ENCODE measurements at places on chromosomes 2 and 18. TPM values are rescaled to one million over a fixed set of nuclear protein-coding genes. Genes with fewer than 3 reads are reported as not detected.
A peak's percentile ranks its signal among the peaks of the same experiment; 100 is the strongest.

The OBSL1 gene
- 72.4 TPM for total RNA-seq

The CNRIP1 gene
- 5.8 TPM for total RNA-seq

The OTX1 gene
- not detected for total RNA-seq

The GALNT1 gene
- 231 TPM for total RNA-seq

The TDRD15 gene
- 0.08 TPM for total RNA-seq

The ZNF638 gene
- total RNA-seq, result 170 TPM

The UGT1A3 gene
- not detected for total RNA-seq

The VWC2L gene
- 0.40 TPM for total RNA-seq

The EVX2 gene
- 3.7 TPM for total RNA-seq

The IL1R1 gene
- 72.8 TPM for total RNA-seq

The ACKR3 gene
- total RNA-seq, result 47.1 TPM

GRCh38 chr18:26206488-26206887 lies 19.8 kb upstream of the TAF4B start:
- DNase-seq, result no peak

- no peak for DNase-seq
Measured at GRCh38 chr2:18584608-18584954, 4.8 kb downstream of the NT5C1B start.

- DNase-seq, result no peak
Measured at GRCh38 chr2:7721413-7721995, 804.3 kb downstream of the RNF144A start.

GRCh38 chr2:214077727-214078126 lies 333.1 kb upstream of the VWC2L start:
- no peak for DNase-seq

GRCh38 chr2:166090908-166091307 lies 36.9 kb downstream of the SCN1A start:
- DNase-seq, result no peak

DNA sequence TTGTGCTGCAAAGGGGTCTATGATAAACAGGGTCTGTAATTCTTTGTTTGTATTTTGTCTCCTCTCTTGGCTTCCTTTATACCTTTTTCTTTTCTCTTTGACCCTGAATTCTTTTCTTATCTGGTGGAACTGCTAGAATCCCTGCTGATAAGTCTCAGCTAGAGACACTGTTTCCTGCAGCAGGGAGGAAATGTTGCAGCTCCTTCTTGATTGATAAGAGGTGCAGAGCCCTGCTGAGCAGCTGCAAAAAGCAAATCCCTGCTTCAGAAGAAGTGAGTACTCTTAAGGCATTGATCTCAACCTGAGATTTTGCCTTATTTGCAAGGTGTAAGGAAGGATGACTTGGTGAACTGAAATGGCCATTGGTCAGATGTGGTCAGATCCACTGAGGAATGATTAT lies 167.8 kb downstream of the NUP35 start:
- no peak for DNase-seq

GRCh38 chr2:239390546-239391285 lies 10.1 kb downstream of the HDAC4 start:
- no peak for DNase-seq

GRCh38 chr2:229342376-229342775 lies 71.3 kb upstream of the PID1 start:
- DNase-seq, result peak; percentile 64

DNA sequence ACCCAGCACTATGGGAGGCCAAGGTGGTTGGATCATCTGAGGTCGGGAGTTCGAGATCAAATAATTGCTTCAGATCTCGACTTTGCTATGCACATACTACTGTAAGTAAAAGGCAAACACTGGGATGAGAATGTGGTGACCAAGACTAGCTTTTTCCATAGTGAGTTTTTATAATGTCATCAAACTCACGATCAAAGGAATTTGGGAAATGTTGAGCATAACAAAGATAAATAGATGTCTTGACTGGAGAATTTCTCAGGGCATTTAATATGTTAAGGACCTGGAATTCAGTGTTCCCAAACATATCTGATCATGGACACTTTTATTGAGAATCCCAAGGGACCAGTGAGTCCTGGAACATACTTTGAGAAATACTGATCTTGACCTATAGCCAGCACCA lies 205.6 kb downstream of the ARHGAP15 start:
- DNase-seq, result no peak

DNA sequence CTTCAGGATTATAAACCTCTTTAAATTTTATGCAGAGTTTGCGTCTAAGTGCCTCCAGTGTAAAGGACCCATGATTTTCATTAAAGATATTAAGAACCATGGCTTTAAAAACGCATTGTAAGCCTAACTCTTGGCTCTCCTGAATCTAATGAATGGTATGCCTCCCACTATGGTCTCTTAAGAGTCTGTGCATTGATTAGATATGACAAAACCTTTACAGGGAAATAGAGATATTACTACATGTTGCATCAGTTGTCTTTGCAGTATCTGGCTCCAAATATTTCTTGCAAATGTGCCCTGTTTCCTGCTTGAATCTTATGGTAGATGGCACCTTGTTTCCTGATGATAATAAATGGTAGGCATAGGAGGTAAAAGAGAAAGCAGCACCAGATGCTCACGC lies 189.3 kb upstream of the FSHR start:
- DNase-seq, result no peak

DNA sequence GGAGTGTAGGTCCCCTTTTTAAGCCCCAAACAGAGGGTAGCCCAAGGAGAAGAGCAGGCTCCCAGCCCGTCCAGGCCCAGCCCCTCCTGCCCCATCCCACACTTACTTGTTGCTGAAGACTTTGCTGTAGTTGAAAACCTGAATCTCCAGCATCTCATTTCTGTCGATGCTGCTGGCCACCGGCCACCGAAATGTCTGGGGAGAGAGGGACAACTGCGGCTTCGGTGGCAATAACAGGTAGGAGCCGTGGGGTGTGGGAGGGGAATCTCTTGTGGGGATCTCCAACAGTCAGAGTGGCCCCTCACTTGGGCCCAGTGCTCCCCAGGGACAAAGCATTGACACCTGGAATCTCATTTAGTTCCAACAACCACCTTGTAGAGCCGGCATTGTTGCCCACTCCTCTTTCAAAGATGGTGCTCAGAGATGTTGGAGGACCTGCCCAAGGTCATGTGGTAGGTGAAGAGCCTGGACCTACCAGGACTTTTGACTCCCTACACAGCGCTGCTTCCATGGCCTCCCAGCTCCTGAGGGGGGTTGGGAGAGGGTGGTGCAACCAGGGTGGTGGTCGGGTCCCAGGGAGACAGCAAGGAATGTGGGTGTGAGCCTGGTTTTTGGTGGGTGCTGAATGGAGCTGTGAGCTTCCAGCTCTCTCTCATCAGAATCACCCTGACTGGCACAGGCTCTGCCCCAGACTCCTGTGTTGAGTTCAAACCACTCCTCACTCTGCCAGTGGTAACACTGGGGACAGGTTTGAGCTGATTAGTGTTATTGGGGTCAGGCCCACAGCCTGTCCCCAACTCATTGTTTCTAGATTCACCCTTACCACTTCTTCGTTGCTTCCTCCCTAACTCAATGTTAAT lies 50.0 kb upstream of the OTOF start:
- DNase-seq, result no peak

DNA sequence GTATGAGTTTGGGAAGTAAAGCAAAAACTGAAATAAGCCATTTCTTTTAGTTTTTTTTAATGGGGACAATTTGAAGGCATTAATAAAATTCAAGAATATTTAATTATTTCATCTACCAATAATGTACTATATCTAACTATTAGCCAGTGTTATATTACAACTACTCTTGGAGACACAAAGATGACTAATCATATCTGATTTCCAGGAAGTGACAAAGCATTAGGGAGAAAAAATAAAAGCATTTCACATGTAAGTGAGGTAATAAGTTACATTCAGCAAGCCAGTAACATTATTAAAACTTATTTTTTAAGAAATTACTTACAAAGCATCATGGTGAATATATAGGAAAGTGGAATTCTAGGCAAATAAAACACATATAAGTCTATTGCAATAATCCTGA lies 781.3 kb upstream of the NRXN1 start:
- DNase-seq, result no peak

DNA sequence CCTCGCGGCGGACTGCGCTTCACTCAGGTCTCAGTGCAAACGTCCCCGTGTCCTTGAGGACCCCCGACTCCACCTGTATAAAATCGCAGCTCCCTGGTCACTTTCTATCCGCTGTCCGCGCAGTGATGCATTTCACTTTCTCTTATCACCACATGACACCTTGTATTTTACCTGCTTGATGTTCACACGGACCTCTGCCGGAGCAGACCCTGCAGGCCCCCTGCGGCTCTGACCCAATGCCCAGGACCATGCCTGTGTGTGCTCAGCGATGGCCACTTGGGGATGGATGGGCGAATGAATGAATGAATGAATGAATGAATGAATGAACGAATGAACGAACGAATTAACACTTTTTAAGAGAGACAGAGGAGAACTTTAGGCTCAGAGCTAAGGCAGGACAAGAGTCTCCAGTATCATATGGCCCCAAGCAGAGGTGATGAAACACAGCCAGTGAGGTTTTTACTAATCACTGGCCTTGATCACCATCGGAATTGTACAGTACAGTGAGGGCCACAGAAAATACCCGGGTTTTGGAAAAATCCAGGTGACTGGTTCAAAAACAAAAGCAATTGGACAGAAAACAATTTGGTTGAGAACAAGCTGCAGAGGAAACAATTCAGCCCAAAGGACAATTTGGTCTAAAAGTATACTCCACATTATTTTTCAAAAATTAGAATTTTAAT lies 12.3 kb downstream of the ASPRV1 start:
- no peak for DNase-seq

GRCh38 chr2:75041731-75042600 lies 83.5 kb downstream of the POLE4 start:
- DNase-seq, result no peak

- DNase-seq, result no peak
Measured at GRCh38 chr2:60629305-60629662, 75.8 kb upstream of the BCL11A start.

DNA sequence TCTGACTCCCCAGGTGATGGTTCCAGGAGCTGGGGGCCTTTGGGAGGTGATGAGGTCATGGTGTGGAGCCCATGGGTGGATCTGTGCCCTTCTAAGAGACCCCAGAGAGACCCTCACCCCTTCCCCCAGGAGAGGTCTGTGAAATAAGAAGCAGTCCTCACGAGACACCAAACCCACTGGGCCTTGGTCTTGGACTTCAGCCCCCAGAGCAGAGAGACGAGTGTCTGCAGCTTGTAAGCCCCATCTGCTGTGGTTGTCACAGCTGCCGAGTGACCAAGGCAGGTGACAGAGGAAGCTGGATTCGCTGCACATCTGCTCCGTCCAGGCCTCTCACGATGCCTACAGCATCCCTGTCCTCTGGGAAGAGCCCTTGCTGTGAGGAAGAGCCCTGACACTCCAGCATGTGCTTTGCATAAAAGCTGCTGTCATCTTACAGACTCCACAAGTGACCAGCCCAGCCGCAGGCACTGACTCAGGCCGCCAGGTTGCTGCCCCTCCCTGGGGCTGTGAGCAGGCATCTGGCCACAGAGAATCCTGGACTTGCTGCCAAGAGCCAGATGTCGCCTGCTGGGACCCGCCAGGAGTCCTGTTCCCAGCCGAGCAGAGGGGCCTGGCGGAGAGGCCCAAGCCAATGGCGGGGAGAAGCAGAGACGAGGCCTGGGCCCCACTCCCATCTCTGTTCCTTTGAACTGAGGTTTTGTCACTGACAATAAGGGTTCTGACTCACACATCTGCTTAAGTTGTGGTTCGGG lies 150.8 kb downstream of the PXDN start:
- peak; percentile 44 for DNase-seq

DNA sequence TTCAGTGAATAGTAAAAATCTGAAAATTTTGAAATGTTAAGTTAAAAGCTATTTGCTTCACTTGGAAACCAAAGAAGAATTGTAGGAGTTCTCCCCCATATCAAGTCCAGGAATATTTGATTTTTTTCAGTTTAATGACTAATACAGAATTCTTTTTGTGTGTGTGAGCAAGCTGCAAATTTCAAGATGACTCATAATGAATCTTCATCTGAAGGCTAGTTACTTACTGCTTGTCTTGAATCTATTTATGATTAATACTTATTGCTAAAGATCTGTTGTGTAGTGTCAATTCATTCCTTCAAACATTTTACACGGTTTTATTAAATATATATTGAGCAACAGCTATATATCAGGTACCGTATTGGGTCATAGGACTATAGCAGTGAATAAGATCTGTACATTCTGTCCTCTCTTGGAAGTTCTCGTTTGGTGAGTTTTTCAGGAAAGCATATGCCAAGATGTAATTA lies 47.8 kb upstream of the CAVIN2 start:
- DNase-seq, result no peak

DNA sequence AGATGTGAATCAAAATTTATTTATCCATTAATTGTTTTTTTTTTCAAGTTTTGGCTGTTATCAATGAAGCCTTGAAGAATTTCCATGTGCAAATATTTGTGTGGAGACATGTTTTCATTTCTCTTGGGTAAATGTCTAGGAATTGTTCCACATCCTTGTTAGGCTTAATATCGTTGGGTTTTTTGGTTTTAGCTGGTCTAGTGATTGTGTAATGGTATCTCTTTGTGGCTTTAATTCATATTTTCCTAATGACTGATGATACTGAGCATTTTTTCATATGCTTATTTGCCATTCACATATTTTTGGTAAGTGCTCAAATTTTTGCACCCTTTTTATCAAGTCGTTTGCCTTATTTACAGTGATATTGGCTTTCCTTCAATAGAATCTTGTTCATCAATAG lies 250.3 kb upstream of the EPHA4 start:
- no peak for DNase-seq

GRCh38 chr18:56469582-56469981 lies 168.8 kb downstream of the TXNL1 start:
- DNase-seq, result no peak

DNA sequence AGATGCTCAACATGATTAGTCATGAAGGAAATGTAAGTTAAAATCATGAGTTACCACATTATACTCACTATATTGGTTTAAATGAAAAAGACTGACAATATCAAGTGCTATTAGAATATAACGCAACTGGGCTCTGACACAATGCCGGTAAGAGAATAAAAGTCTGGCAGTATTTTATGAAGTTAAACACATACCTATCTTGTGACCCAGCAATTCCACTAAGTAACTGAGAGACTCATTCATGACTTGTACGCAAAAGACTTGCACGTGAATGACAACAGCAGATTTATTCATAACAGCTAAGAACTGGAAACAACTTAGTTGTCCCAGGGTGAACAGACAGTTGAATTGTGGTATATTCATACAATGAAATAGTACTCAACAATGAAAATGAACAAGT lies 342.1 kb downstream of the SLC4A3 start:
- no peak for DNase-seq
